ENCODE measurements at places on chromosomes 1 and 21.
A peak's percentile ranks its signal among the peaks of the same experiment; 100 is the strongest.

- no peak for DNase-seq
Observed at GRCh38 chr1:230270185-230270558, 156.0 kb downstream of the PGBD5 start.

DNA sequence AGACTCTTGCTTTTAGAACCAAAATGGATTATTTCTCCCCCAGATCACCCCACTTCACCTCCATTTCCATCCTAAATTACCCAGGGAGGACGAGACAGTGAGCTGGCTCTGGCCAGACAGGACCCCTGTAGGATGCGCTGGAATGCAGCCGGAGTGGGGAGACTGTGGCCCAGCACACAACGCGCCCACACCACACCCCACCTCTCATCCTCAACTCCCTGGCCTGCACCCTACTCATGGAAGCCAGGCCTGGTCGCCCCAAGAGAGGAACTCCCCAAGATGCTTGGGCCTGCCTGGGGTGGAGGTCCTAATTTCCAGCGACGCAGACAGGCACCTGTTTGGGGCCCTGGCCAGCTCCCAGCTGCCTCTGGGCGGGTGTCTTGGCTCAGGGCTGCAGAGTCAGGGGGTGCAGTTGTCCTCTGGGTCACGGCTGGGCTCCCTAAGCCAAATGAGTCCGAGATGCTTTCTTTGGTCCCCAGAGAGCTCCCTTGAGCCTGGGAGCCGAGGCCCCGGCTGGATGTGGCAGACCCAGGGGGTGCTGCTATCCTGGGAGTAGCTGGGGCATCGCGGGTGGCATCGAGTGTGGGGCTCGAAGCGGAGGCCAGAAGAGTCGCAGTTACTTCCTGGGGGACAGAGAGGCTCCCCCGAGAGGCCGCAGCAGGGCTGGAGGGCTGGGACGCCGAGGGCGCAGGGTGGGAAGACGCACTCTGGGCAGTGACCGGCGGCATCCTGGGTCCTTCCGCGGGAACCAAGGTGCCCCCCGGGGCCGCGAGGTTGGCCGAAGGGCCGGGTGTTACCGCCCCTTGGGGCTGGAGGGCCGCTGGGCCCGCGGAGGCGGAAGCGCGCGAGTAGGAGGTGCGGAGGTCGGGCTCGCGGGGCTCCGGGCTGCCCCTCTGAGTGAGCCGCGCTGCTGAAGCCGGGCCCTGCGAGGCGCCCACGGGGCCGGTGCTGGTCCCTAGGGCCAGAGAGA is 10.4 kb downstream of the CLEC20A start:
- DNase-seq: no peak

DNA sequence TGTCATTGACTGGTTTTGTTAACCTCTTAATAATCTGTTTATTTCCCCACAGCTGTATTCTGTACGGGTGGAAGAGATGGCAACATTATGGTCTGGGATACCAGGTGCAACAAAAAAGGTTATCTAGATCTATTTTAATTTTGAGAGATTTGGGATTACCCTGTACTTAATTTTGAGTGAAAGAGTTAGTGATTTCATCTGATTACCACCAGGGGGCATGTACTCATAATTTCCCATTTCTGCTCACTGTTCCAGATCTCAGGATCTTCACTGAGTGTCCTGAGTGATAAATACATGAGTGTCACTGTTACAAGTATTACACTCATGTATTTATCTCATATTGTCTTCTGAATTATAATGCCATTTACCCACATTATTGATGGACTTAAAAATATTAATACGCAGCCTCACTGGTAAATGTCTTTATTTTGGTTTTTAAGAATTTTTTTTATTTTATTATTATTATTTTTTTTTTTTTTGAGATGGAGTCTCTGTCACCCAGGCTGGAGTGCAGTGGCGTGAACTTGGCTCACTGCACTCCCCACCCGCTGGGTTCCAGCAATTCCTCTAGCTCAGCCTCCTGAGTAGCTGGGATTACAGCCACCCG is 27.4 kb downstream of the DTL start:
- peak; percentile 73 for DNase-seq

GRCh38 chr1:29973406-29973805 is 737.1 kb downstream of the PTPRU start:
- DNase-seq: no peak

GRCh38 chr1:147849098-147849895 is 53.3 kb upstream of the GJA8 start:
- DNase-seq: peak; percentile 5

DNA sequence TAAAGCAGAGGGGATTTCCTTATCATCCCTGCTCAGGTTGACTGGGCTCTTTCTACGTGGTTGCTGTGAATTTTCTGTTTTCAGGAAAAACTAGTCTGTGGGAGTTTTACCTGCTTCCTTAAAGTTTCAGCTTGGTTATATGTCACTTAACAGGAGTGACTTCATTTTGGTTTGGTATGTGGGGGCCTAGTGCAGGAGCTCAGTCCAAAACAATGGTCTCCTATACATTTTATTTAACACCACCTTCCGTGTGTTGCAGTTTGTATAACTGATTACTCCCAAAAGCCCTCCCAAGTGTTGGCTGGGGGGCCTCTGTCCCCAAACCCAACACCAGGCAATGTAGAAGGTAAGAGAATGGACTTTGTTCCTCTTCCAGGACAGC is 5.3 kb downstream of the IL23R start:
- DNase-seq: no peak
